ENCODE measurements at places on chromosomes 5 and 9.

- DNase-seq: no peak
Observed at GRCh38 chr5:100787648-100788047, 115.4 kb downstream of the ST8SIA4 start.

DNA sequence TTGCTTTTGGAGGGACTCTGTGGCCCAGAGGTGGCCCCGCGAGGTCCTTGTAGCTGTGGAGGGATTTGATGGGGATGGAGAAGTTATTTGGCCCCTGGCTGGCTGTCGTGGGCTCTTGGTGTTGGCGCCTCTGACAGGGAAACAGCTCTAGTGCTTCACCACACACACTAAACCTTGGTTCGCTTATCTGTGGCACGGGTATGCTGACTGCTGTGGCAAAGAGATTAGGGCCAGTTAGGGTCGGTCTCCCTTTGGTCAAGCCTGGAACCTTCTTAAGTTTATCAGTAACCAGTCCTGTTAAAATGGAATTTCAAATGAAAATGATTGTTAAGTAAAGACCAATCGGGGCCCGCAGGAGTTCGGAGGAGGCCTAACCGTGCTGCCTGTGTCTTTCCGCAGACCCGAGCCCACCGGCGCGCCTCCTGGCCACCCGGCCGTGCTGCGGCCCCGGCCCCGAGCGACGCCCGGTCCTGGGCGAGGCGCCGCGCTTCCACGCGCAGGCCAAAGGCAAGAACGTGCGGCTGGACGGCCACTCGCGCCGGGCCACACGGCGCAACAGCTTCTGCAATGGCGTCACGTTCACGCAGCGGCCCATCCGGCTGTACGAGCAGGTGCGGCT lies 28.4 kb downstream of the NEURL1B start:
- peak; percentile 91 for DNase-seq

DNA sequence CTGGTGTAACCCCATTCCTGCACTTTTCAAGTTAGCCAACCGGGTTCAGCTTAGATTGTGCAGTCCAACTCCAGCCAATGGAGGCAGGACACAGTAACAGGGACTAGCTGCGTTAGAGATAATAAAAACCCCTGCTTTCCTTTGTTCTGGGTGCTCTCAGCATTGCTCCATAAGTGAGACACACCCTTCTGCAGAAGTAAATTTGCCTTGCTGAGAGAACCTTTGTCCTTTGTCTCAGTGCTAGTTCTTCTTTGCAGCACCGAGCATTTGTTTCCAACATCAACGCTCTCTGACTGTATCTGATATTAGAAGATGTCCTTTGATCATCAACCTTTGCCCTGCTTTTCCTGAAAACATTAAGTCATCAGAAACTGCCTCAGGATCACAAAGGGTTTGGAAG lies 169.5 kb upstream of the OR13F1 start:
- no peak for DNase-seq

- DNase-seq: no peak
Observed at GRCh38 chr9:78303377-78304062, 6.6 kb downstream of the PSAT1 start.

DNA sequence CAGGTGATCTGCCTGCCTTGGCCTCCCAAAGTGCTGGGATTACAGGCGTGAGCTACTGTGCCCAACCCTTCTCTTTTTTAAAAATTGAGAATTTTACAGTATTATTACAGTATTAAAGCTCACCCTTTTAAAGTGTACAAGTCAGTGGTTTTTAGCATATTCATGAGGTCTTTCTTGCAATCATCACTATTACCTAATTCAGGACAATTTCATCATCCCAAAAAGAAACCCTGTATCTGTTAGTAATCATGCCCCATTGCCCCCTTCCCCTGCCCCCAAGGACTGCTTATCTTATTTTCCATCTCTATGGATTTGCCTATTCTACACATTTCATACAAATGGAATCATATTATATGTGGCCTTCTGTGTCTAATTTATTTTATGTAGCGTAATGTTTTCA lies 22.6 kb upstream of the MEGF9 start:
- no peak for DNase-seq

GRCh38 chr5:542319-543311 lies 18.4 kb upstream of the SLC9A3 start:
- DNase-seq: no peak

DNA sequence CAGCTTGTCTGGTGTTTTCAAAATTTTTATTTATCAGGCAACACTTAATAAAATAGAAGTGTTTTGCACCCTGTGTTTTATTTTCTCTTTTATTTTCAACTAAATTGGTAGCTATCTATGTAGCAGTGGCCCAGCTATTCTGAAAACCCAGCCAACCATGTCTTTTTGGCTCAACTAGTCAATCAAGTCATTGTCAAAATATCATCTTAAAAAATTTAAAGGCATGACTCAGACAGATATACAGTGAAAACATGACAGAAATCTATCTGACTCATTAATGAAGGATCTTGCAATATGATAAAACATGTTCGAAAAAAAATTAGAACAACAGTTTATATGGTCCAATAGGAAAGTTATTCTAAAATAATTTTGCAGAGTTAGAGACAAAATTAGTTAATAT lies 75.1 kb downstream of the HSD17B4 start:
- no peak for DNase-seq

DNA sequence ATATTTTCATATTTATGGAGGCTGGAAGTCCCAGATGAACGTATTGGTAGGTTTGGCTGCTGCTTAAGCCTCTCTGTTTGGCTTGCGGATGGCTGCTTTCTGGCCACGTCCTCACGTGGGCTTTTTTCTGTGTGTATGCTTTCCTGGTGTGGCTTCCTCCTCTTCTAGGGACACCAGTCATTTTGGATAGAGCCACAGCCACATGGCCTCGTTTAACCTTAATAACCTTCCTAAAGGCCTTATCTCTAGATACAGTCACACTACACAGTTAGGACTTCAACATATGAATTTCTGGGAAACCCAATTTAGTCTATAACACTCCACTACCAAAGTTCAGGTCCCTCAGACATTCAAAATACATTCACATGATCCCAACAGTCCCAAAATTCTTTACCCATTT lies 26.9 kb downstream of the NUTM2F start:
- DNase-seq: peak; percentile 22

DNA sequence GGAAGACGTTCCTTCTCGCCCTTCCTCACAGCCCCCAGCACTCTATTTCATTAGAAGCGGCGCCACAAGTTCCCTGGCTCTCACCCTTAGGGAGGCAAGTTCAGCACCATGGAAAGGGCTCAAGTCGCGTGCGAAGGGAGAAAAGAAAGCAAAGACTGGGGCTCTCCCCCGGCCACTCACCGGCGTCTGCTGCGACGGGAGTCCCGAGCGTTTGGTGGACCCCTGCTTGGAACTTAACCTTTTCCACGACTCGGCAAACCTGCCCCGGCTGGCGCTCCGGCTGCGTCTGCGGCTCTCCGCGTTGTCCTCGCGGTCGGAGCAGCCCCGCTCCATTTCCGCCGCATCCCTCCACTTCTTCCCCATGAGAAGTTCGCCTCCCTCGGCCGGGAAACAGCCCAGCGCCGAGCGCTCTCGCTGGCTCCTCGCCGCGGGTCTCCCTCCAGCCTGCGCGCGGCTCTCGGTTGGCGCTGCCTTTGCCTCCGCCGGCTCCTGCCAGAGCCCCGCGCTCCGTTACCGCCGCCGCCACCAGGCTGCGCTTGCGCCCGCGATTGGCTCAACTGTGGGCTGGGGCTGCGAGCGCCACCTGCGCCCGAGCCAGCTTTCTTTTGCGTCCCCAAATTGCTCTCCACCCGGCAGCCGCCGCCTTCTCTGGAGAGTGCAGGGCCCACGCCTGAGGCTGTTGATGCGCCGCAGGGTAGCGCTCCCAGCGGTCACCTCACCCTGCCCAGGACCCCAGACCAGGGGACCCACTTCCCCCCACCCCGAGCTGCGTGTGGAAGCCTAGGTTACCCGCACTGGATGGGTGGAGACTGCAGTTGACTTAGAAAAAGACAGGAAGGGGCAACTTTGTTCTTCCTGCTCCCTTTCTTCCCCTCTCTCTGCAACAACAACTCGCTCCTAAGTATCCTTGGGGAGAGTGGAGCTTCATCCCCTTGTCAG lies 321.6 kb downstream of the CEMIP2 start:
- DNase-seq: peak; percentile 87

DNA sequence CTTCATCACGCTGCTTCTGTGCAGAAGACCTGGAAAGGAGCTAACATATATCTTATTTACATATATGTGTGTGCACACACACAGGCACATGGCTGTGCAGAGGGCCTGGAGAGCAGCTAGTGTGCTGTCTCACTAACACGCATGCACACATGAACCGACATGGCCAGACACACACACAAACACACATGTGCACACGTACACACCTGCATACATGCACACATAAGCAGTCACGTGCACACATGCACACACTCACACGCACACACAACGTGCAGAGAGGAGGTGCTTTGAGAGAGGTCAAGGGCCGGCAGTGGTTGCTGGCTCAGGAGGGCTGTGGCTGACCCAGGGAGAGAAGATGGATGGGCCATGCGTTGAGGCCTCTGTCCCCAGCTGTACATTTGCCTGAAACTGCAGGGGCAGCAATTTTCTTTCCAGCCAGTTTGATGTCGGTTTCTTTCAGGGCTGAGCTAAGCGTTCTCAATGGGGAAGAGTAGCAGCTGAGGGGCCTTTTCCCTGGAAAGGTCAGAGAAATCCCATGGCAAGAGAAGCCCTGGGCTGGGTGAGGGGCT lies 66.7 kb downstream of the OLFM1 start:
- DNase-seq: no peak

GRCh38 chr9:112247090-112247489 lies 72.0 kb upstream of the SUSD1 start:
- DNase-seq: no peak

GRCh38 chr9:110308633-110309038 lies 29.0 kb downstream of the TXNDC8 start:
- no peak for DNase-seq

GRCh38 chr9:112378328-112379176 lies 1.4 kb upstream of the HSDL2 start:
- peak; percentile 37 for DNase-seq

- DNase-seq: no peak
Observed at GRCh38 chr5:112467485-112467884, 48.4 kb upstream of the EPB41L4A start.

- no peak for DNase-seq
Observed at GRCh38 chr9:90925581-90926257, 124.1 kb downstream of the SYK start.

DNA sequence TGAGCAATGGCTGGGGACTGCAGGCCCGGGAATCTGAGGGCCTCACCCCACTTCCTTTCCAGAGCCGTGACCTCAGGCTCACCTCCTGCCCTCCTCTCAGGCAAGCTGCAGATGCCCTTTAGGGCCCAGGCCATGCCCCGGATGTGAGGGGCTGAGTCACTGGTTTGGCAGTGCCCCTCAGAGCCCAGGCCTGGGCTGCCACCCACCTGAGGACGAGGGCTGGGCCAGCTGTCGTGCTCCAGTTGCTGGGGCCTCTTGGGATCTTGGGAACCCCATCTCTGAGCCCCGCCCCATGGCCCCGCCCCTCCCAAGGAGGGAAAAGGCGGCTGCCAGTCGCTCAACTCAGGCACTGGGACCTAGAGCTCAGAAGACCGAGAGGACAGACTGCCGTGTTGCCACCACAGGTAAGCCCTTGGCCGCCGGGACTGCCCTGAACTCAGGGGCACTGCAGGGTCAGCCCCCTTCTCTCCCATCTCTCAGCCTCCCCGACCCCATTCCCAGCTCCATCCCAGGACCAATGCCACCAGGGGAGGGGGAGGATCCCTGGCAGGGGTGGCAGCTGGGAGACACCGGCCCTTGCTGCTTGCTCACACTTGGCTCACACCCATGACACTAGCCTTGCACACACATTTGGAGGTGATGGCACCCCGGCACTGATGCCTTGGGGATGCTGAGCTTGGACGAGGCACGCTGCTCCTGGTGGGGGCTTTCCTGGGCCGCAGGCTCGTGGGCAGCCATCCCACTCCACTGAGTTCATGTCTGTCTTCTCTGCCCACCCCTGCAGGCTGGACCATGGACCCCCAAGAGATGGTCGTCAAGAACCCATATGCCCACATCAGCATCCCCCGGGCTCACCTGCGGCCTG lies at the start of gene CYSRT1:
CYSRT1 (plus strand) TSS at position 345 of the 865 bp plus-strand sequence; CDS start at position 793, 448 bp downstream.
- no peak for DNase-seq

DNA sequence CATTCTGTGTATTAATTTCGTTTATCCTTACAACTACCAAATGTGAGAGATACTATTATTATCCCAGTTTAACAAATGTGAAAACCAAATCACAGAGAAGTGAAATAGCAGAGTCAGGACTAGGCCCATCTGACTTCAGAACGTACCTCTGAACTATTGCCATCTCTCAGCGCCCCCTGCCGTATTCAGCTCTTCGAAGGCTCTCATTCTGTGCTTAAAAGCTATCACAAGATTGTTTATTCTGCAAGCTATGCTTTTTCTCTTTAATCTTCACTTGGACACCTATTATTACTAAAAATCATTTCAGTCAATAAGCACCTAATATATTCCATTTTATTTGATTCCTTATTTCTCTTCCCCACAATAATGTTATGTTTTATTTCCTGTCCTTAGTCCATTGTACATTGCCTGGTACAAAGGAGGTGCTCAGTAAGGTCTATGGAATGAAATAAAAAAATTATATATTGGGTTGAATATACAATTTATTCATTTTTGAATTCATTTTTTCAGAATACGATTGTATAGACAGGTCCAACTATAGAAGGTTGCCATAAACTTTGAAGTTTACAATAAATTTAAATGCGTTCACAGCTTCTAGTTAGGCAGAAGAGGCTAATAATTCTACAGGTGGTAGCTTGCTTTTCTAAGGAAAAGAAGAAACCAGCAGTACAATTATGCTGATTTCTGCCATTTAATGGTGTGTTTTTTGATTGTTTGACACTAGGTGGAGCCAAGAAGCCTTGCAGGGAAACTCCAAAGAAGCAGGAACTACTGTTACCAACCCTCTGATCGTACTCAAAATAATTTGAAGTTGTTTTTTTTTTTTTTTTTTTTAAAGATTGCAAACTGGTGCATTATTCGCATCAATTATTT lies 202.2 kb upstream of the DMRTA1 start:
- peak; percentile 79 for DNase-seq

- no peak for DNase-seq
Observed at GRCh38 chr9:128251732-128252100, 24.1 kb downstream of the GOLGA2 start.

GRCh38 chr5:124410539-124411488 lies 335.6 kb downstream of the ZNF608 start:
- DNase-seq: peak; percentile 22

GRCh38 chr5:1514027-1514818 lies 9.5 kb downstream of the LPCAT1 start:
- no peak for DNase-seq

DNA sequence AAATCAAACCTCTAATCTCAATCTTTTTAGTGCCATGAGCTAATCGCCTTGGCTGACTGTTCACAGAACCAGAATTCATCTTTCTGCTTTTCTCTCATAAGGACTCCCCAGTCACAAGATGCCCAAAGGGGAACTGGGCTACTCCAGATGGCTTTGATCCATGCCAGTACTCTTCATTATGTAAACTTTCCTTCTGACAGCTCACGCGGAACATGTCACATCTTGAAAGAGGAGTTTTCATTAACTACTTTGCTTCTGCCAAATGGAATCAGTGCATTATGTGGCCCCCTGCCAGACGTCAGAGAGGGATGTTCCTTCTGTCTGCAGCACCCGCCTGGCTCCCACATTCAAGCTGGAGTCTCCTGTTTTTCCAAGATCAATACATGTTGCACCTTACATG lies 142.1 kb upstream of the NMUR2 start:
- DNase-seq: no peak

GRCh38 chr9:74379718-74380117 lies 117.4 kb upstream of the RORB start:
- DNase-seq: peak; percentile 34
